ENCODE measurements at places on chromosomes 6 and 20.
A peak's percentile ranks its signal among the peaks of the same experiment; 100 is the strongest.

GRCh38 chr6:167107787-167108186 lies 15.1 kb upstream of the CCR6 start:
- DNase-seq = no peak

DNA sequence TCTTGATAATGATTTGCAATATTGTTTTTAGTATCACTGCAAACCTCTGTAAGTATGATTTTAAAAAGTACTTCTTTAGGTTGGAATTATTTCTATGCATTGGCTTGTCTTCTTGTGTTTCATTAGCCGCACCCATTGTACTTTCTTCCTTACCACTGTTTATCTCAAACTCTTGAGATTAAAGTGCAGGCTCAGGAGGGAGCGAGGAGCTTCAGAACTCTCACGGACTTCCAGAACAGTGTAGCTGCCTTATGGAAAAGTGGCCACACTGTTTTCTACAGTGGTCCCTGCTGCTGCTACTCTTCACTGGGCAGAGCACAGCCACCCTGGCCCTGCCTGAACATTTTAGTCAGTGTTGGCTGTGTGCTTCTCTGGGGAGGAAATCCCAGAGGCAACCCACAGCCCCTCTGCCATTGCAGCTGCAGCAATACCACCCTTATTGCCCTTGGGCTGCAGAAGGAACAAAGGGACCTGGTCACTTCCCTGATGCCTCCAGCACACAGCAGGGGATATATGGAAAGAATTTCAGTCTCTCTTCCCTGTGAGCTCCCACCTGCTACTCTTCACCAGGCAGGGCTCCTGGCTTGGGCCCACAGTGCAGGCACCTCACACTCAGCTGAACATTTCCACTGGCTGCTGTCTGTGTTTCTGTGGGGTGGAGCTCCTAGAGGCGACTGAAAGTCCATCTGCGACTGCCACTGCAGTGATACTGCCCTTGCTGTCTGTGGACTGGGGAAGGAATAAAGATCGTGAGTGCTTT lies 91.7 kb upstream of the MAP3K4 start:
- no peak for DNase-seq

- peak; percentile 28 for DNase-seq
Observed at GRCh38 chr20:62925420-62926228, 681 bp downstream of the DIDO1 start.

GRCh38 chr6:159969204-159969912 lies 476 bp downstream of the IGF2R start:
- no peak for DNase-seq

DNA sequence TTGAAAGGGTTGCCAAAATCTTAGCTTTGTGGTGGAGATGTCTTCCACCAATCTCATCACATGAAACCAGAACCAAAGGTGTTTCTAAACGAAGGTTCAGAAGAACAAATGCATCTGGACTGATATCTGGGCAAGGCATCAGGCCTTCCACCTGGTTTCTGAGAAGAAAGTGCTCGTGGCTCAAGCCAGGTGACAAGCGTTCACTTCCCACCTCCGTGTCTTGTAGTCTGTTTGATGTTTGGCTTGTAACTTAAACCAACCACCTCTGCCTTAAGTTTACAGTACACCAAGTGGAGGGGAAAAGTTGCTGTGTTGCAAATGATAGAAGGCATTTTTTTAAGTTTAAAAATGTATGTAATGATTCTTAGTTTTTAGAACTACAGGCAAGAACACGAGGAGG lies 66.9 kb upstream of the MAP3K7 start:
- no peak for DNase-seq

DNA sequence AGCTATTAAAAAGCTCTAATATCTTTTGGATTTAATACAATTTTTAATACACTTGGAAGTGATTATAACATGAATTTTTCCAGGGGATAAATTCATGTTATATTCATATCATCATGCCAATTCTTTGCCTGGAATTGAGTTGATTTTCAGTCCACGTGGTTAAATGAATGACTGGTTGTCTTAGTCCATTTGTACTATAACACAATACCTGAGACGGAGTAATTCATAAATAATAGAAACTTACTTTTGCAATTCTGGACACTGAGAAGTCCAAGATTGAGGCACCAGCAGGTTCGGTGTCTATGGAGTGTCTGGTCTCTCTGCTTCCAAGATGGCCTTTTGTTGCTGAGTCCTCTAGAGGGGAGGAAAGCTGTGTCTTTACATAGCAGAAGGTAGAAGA lies 66.2 kb upstream of the TRDN start:
- no peak for DNase-seq

- no peak for DNase-seq
Observed at GRCh38 chr6:20978151-20978614, 443.9 kb downstream of the CDKAL1 start.

- no peak for DNase-seq
Observed at GRCh38 chr6:39009476-39009875, 39.1 kb upstream of the GLP1R start.

DNA sequence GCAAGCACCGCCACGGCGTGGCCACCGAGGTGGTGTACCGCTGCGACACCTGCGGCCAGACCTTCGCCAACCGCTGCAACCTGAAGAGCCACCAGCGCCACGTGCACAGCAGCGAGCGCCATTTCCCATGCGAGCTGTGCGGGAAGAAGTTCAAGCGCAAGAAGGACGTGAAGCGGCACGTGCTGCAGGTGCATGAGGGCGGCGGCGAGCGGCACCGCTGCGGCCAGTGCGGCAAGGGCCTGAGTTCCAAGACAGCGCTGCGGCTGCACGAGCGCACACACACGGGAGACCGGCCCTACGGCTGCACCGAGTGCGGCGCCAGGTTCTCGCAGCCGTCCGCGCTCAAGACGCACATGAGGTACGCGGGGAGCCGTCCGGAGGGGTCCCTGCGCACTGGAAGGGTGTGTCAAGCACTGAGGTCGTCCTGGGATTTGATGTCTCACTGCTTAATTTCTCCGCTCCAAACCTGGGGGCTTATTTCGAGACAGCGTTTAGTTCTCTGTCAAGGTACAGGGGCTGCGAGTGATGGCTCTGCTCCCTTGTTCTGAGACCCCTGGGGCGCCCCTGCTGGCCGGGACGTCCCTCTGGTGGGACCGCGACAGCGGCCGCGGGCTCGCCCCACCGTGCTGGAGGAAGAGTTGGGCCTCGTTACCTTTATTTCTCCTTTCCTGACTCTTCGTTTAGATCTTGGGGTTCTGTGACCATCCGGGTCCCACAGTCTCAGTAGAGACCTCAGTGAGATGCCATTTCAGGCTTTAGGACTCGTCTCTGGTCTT lies 3.6 kb downstream of the GZF1 start:
- DNase-seq = no peak

DNA sequence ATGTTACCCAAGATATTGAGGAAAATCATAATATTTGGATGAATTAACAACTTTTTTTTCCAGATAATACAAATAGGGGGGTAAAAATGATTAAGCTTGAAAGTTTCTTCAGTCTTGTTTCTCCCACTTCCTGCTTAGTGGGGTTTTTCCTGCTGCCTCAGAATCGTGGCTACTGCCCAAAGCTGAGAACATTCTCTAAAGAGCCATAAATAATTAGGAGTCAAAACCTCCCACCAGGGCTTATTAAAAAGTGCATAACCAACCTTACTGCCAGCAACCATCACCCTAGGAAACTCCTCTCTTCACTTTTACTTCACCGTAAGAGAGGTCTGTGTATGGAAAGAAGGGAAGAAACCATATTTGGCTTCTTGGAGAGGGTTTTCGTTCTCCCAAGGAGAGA lies 9.0 kb upstream of the LCA5 start:
- DNase-seq = no peak

- no peak for DNase-seq
Observed at GRCh38 chr6:170113141-170113540, 177.7 kb downstream of the DLL1 start.

GRCh38 chr6:157137501-157137900 lies 185.8 kb downstream of the TMEM242 start:
- no peak for DNase-seq

DNA sequence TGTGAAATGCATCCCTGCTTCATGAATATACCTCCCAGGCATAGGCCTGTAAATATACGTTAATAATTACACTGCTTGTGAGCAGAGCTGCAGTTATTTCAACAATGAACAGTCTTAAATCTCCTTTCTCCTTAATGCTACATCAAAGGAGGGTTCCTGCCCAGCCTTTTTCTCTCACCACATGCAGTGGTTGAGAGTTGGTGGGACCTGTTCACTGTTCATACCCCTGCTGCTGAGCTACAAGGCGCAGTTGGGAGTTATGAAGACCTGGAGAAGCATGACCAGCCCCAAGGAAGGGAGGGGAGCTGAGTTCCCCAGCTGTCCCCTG lies 111.9 kb upstream of the FOXQ1 start:
- no peak for DNase-seq
